ENCODE measurements at places on chromosomes 1 and 21.

DNA sequence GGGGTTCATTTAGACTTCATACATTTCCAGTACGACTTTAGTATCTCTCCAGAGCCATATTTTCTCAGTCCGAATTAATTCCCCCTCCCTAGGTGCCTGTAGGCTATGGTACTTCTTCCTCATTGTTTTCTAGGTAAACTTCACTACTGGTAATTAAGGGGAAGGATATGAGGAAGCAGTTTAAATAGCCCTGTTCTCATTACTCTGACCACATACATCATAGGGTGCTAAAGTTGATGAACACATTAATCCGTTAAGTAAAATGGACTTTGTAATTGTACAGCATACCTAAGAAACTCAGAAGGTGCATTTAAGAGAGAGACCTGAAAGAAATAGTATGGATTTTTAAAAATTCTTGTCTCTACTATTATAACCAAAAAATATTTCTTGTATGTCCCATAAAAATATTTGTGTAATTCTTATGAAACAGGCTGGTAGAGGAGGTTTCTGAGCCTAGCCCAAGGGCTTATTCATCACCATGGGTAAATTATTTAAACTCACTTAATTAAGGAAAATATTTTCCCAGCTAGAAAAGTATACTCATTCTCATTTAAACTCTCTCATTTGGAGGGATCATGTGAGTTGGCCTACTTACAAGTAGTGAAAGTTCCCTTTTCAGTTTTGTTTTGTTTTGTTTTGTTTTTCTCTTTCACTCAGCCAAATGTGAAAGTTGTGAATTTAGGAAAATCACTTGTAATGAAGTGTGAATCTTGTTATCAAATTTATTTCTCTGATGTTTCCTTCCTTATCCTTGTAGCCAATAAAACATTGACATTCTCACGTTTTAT is 2.0 kb downstream of the PRMT6 start:
- no peak for DNase-seq

- DNase-seq: no peak
These were observed 54.1 kb downstream of the MRPL37 start for GRCh38 chr1:54254055-54254454.

- no peak for DNase-seq
These were observed 393.4 kb downstream of the KCNT2 start for GRCh38 chr1:196214866-196215265.

GRCh38 chr1:15866721-15867201 is 19.3 kb downstream of the SPEN start:
- DNase-seq: no peak

GRCh38 chr21:46082713-46082962 is 15.3 kb upstream of the COL6A2 start:
- no peak for DNase-seq

GRCh38 chr21:15254111-15254510 is 189.3 kb upstream of the NRIP1 start:
- no peak for DNase-seq

DNA sequence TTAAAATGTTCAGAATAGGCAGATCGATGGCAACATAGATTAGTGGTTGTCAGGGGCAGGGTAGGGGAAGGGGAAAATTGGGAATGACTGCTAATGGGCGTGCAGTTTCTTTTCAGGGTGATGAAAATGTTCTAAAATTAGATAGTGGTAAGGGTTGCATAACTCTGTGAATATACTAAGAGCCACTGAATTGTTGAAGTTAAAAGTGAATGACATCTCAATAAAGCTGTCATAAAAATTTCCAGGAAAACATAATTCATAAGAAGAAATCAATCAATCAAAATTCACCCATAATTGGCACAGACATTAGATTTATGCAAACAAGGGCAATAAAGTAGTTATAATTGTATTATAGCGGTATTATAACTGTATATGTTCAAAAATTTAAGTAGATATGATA is 228.2 kb downstream of the PCP4 start:
- DNase-seq: no peak

- no peak for DNase-seq
These were observed 17.1 kb upstream of the KCND3 start for GRCh38 chr1:112006416-112007025.

GRCh38 chr1:22323846-22324504 is 127.7 kb upstream of the ZBTB40 start:
- no peak for DNase-seq

DNA sequence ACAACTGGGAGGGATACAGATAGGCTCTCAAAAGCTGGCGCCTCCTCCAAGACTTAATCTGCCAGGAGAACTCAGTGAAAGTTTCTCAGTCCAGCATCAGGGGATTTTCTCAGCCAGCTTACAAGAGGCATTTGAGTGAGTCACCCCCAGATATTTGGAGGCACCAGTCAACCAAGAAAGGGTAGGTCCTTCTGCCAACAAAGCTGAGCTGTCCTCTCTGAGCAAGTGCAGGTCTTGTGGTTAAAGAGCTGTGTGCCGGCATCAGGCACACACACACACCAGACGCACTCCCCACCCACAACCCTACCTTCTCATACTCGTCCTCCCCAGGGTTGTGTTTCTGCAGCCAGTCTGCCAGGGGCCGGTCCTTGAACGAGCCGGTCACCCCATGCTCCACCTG is 27.0 kb upstream of the PPP1R15B start:
- peak; percentile 66 for DNase-seq

DNA sequence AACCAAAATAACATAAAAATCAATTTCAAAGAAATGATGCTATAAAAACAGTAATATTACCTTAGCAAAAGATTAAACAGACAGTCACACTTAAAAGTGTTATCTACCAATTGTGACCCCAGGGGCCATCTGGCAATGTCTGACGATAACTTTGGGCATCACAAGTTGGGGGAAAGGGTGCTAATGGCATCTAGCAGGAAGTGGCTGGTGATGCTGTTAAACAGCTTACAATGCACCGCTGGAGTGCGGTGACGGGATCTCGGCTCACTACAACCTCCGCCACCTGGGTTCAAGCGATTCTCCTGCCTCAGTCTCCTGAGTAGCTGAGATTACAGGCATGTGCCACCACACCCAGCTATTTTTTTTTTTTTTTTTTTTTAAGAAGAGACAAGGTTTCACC is 27.6 kb downstream of the NUP133 start:
- no peak for DNase-seq

- DNase-seq: no peak
These were observed 139.9 kb downstream of the NFIA start for GRCh38 chr1:61222240-61222639.

GRCh38 chr1:157652859-157653493 is 47.6 kb downstream of the FCRL3 start:
- no peak for DNase-seq

DNA sequence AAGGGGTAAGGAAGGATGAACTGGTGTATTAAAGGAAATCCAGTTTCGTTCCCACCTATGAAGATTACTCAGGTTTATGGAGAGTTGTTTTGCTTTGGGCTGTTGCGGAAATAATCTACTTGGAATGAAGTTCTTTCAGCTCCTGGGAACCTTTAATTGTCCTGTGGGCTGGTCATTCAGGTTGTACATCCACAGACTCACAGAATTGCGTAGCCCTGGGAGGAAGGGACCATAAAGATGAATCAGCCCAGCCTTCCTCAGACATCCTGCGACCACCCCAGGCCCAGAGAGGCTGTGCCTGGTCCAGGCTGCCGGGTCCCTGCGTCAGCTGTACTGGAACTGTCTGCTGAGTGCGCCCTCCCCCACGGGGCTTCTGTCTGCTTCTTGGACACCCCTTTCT is 72.7 kb downstream of the GALNT2 start:
- DNase-seq: no peak

- no peak for DNase-seq
These were observed 15.7 kb upstream of the ANGPTL1 start for GRCh38 chr1:178886551-178886950.

GRCh38 chr1:218304281-218305039 is 19.4 kb downstream of the RRP15 start:
- no peak for DNase-seq

- DNase-seq: peak; percentile 26
These were observed 84.8 kb downstream of the CAMTA1 start for GRCh38 chr1:6870086-6870485.

DNA sequence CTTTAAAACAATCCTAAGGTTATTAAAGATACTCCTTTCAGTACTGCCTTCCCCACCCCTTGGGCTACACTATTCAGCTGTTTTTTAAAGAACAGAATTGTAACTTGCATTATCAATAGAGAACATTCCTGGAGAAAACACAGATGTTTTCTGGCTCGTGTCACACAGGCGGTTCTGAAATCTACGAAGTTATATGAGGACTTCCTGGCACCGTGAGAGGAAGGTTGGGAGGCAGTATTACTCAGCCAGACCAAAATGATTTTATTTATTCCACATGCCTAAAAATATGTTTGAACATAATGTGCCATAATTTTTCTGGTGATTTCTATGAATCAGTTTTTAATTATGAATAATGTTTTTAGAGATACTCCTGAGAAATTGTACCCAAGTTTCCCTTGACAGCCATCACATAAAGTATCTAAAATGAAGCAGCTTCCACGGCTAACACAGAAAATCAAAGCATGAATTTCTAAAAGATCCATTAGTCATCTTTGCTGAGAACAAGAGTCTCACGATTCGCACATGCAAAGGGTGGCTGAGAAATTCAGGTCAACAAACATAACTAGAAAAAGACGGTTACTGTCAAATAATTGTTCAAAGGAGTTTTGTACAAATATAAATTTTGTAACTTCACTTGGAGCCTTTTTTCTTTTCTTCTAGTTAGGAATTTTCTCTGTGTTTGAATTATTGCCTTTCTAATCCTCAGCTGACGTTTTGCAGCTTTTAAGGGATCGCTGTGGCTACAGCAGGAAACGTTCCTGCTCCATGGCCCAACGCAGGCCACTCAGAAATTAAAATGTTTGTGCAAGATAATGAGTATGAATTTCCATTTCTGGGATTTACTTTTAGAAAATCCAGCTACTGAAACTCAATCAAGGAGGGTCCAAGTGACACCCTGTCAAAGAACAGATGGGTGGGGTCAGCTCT is 8.0 kb upstream of the SIM2 start:
- no peak for DNase-seq

DNA sequence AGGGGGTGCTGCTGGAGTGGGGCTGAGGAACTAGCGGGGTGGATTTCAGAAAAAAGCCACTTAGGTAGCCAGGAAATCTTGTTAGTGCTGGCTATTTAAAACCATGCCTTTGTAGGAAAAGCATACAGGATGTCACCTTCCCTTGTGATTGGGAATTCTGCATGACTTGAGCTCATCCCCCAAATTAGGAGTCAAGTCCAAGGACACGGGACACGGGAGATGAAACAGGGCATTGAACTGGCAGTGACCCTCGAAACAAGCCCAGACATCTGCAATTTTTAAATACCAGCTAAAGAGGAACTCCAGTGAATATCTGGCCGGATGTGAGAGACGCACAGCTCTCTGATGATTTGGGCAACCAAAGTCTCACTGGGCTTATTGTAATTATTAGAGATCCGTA is 32.8 kb downstream of the C2CD2 start:
- no peak for DNase-seq

- DNase-seq: no peak
These were observed 853.8 kb downstream of the USP25 start for GRCh38 chr21:16583556-16583955.

- no peak for DNase-seq
These were observed 12.4 kb upstream of the FCGR2A start for GRCh38 chr1:161492827-161493226.

DNA sequence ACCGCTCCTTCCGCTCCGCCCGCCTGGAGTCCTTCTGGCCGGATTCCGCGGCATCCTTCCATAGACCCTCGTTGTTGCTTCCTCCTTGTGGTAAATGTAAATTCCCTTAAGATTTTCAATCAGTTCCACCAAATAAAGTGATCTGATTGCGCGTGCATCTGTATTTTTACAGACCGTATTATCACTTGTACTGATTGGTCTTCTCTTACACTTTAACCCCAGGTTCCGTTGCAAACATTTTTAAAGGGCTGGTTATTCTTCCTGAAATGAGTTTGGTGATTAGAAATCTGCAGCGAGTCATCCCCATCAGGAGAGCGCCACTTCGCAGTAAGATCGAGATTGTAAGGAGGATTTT is 483 bp downstream of the YBEY start:
- no peak for DNase-seq

GRCh38 chr1:234148350-234148749 is 224.9 kb upstream of the COA6 start:
- DNase-seq: no peak

GRCh38 chr1:231187571-231187970 is 25.7 kb downstream of the TRIM67 start:
- DNase-seq: no peak

GRCh38 chr1:201259476-201260235 is 23.6 kb upstream of the PKP1 start:
- DNase-seq: no peak

- no peak for DNase-seq
These were observed 174.7 kb downstream of the LBR start for GRCh38 chr1:225253173-225253572.

- DNase-seq: no peak
These were observed 56.9 kb downstream of the KLHDC7A start for GRCh38 chr1:18537386-18538306.

GRCh38 chr1:47432071-47433036 is 5.5 kb upstream of the FOXD2 start:
- peak; percentile 71 for DNase-seq

DNA sequence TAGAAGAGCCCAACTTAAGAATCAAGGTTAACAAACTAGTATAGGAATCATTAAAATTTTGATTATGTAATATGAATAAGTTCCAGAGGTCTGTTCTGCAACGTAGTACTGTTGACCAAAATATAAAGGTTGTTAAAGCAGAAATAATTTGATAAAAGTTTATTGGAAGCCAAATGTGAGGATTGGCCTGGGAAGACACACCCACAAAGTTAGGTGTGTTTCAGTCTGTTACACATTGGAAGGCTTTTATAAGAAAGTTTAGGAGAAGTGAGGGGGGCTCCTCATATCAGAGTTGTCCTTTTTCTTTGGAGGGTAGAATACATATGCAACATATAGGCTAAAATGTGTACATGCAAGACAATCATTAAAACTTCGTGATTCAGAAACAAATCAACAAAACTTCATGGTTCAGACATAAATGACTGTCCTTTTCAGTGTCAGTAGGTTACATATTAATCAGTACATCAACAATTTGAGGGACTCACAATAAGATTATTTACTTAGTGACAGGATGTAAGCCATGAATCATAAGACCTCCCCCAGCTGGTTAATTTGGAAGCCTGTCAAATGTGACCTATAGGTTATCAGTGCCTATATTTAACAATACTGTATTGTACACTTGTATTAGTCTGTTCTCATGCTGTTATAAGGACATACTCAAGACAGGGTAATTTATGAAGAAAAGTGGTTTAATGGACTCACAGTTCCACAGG is 245.0 kb upstream of the B3GALT2 start:
- DNase-seq: no peak

GRCh38 chr1:27044613-27045151 is 32.0 kb upstream of the TENT5B start:
- peak; percentile 55 for DNase-seq

GRCh38 chr1:205317311-205317917 is 4.1 kb downstream of the NUAK2 start:
- no peak for DNase-seq

Data from HFF-Myc (cell line).